ENCODE measurements at places on chromosomes 1 and 21.
A peak's percentile ranks its signal among the peaks of the same experiment; 100 is the strongest.

DNA sequence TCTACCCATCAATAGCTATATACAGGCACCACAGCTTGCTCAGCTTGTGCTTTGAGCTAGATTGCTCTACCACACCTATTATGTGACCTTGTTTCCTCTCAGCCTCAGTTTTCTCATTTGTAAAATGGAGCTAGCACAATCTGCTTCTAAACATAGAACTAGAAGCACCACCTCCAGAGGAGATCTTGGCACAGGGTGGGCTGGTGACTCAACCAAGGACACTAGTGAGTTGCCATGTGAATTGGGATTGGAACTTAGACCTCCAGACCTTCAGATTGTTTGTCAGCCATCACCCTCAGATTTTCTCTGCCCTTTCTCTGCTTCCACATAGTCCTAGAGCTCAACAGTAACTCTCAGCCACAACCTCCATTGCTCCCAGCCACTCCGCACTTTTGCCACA lies 3.0 kb upstream of the MACO1 start:
- no peak for DNase-seq

DNA sequence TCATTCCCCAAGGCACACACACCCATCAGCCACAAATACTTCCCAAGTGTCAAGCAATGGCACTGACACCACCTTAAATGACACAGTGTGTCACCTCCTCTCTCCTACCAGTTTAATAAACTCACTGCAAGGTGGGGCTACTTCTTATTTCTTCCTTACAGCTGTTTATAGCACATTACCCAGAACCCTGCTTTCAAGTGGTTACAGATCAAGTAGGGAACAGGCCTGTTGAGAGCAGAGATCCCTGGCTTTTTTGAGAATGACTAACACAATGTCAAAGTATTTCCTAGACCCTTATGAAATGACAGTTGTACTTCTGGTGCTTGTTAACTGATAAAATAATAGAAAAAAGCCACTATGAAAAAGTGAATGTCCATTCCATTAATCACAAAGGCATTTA lies 19.8 kb downstream of the ZBTB17 start:
- DNase-seq = no peak

DNA sequence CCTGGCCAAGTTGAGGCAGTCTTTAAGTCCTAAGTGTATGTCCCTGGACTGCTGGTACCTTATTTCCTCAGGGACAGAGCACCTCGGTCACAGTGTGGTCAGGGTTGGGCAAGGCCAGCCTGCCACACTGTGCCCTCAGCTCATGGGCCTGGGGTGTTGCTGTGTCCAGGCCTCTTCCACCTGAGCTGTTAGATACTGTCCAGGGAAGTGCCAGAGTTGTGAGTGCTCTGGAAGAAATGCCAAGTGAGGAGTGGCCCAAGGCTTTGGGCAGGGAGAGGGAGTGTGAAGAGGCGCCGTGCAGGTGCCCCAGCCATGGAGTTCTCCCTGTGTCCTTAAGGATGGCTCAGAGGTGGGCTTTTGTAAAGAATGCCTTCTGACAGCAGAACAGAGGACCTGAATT lies 15.3 kb downstream of the URB2 start:
- DNase-seq = no peak

- no peak for DNase-seq
Measured at GRCh38 chr1:218518216-218518740, 173.1 kb downstream of the TGFB2 start.

GRCh38 chr1:66220477-66220876 lies 313.5 kb upstream of the SGIP1 start:
- DNase-seq = no peak

DNA sequence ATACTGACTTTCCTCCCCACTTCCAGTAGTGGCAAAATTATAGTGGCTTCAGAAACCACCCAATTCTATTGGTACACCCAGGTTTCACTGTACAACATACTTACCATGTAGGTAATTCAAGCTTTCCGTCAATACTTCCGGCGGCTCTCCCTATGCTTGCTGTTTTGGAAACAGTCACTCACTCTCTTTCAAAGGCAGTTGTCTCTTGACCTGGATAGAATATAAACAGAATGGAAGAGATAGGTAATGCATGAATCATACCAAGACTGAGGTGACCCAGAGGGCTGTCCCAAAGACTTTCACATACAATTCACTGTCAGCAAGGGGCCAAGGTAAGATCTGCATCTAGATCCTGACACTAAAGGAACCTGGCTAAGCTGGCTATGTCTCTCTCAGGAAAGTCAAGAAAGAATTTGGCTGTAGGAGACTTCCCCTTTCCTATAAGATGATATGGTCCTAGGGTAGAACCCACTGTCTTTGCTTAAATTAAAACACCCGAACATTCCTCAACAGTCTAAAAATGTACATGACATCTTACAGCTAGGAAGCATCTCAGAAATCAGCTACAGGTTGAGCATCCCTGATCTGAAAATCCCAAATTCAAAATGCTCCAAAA lies 59.6 kb downstream of the LUZP1 start:
- DNase-seq = no peak

DNA sequence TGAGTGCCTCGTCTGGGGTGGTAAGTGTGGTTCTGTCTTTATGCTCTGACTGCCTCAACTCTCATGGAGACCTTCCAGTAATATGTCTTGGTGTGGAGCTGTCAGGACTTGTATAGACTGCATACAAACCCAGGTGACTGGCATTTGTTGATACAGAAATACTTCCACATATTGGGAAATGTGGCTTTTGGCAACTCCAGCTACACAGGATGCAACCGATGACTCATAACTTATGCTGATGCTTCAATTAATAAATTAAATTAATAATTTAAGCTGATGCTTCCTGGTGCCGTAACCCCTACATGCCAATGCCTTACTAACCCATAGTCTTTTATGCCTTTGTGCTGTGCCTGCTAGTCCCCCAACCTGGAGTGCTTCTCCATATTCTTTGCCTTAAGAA lies 72.3 kb upstream of the ARTN start:
- DNase-seq = no peak

- DNase-seq = no peak
Measured at GRCh38 chr21:34545079-34545884, 33.3 kb upstream of the KCNE1 start.

GRCh38 chr1:81799939-81800694 lies 617 bp upstream of the ADGRL2 start:
- no peak for DNase-seq

DNA sequence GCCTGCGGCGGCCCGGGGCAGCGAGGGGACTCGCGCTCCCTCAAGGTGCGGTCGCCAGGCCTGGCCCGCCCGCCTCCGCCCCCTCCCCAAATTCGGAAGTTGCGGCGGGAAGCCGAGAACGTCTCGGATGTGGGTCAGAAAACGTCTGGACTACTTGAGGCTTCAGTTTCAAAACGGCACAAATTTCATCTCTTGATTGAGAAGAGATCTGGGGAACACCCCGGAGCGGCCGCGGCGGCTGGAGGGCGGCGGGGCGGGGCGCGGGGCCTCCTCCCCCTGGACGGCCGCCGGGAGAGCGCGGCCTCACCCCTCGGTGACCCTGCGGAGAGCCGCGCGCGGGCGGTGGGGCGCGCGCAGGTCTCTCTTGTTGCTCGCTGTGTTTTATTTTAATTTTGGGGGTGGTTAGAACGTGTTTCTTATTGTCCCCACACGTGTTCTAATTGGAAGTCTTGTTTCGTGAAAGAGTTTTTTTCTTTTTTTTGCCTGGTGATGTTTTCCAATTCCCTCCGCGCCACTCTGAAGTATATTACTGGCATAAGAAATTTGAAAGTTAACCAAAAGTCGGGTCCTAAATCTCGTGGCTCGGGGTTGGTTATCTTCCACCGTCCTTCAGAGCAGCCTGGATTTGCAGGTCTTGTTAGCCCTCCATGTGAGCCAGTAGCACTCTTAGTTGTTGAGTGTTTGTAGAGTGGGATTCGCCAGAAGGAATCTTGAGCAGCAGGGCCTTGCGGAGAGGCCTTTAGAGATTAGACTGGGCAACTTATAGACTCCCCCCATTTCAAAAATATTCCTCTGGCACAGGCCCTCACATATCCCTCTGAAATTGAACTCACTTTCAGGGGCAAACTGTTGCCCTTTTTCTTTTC lies 749 bp downstream of the PCBP3 start:
- no peak for DNase-seq

GRCh38 chr1:184775885-184776284 lies 21.2 kb upstream of the EDEM3 start:
- DNase-seq = no peak

DNA sequence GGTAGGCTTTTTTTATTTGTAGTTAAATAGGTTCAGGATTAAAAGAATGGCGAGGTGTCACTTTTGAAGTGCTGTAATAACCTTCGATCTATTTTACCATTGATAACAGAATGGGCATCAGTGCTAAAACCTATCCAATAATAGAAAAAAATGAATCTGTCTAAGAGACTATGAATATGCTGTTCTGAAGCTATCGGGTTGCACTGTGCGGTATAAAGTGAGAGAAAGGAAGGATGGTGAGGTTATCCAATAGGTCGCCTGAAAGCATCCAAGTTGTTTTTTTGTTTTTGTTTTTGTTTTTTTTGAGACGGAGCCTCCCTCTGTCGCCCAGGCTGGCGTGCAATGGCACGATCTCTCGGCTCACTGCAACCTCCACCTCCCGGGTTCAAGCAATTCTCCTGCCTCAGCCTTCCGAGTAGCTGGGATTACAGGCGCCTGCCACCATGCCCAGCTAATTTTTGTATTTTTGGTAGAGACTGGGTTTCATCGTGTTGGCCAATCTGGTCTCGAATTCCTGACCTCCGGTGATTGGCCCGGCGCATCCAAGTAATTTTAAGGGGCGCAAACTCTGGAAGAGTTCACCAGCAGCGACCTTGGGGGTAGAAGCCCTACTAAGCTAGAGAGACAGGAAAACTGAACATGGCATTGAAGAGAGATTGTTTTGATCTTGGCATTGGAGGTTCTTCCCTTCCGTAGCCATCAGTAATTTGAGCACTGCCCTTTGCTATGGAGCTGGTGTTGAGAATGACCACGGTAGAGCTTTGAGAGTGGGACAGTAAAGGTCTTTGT lies 8.7 kb upstream of the MDM4 start:
- peak; percentile 62 for DNase-seq

DNA sequence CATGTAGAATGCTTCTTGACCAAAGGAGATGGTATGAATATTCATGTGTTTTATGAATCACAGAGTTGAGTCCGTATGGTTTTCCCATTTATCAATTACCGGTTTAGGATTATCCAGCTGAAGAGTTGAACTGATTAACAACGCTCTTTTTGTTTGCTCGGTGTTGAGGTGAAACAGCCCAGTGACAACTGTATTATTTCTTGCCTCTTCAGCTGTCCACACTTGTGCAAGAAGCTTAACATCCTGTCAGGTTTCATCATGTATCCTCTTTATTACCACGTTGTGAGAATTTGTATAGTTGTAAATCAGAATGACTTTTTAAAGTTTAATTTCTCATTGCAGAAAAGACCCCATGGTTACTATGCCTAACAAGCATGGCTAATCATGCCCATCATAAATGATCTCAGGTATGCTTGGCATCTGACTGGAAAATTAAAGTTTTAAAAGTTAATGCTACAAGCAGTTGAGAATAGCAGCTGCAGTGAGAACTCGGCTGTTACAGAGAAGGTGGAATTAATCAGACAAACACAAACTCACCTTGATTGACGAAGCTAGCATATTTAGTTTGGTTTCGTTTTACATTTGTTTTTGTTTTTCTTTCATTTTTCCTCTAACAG lies 563.2 kb upstream of the ADGRL2 start:
- DNase-seq = no peak

- no peak for DNase-seq
Measured at GRCh38 chr1:115630342-115630741, 11.4 kb upstream of the VANGL1 start.

DNA sequence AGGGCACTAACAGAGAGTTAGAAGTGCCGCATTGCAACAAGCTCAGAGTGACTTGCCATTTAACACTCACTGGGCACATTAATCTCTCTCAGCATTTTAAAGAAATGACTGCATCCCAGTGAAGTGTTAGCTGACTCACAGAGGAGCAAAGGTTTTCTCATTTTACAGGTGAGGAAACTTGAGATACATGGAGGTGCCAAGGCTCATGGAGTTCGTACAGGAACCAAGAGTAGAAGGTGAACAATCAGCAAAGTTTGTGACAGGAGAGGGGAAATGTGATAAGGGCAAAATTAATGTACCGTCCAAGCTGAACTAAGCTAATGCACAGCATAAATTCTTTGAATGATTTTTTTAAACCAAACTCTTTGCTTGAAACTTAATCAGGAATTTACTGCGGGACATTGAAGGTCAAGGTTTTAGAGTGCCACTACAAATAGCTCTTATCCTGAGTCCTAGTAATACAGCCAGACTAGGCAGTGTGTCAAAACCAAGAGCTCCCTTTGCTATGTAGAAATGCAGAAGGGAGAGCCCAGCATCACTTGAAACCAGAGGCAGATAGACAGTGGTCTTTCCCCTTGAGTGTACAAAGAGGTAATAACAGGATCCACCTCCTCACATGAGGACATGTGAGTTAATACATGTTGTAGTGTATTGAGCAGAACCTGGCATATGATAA lies 22.4 kb upstream of the NTPCR start:
- DNase-seq = no peak

GRCh38 chr1:33399375-33399774 lies 31.5 kb downstream of the PHC2 start:
- no peak for DNase-seq

DNA sequence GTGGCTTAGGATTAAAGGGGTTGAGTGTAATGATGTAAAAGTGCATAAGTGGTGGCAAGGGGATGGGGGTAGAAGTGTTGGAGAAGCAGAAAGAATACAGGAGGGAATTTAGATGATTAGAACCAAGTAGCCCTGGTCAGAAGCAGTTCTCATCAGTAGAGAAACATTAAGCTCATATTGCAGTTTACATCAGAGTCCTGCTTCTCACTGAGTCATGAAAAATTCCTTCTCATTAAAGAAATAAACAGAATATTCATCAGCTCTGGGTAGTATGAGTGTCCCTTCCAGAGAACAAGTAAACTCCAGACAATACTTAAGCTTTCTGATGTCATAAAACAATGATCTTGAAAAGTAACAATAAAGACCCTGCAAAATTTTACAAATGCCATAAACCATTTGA lies 36.5 kb downstream of the LRRIQ3 start:
- no peak for DNase-seq

DNA sequence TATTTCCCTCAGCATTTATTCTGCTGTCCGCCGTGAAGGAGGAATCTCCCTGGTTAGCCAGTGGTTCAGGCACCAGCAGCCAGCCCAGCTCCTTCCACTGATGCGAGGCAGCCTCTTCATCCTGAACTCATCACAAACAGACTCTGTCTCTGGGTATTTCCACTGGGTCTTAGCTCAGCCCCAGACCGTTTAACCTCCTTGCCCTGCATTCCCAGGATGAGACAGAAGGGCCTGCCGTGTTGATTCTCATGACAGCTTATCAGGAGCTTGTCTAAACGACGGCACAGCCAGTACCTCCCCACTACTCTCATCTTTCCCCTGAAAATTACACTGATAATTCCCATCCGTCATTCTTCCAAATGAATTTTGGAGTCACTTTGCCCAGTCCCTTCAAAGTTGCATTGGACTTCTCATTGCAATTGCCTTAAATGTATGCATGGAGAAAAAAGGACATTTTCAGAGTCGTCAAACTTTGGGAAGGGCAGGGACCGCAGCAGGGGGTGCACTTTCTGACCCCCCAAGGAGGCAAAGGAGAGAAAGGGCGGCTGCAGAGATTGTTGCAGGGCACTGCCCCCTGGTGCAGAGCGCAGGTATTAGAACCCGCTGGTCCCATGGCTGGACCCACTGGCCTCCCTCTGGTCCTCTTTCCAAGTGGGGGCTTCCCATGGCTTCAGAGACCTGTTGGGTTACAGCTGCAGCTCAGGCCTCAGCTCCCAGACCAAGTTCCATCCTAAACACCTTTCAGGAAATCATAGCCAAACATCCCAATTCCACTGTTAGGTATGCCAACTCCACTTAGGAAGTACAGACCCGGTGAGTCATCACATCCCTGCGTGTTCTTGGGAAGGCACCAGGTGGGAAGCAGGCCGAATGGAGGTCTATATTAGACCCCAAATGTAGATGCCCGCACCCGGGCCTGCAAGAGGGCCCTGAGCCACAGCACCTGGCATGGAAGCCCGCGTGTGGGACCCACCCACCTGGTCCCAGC lies 3.7 kb upstream of the MEGF6 start:
- no peak for DNase-seq

All from NCI-H1930 (cell line).